WTC11 (cell line): ENCODE measurements at places on chromosomes 6 and 20.
A peak's percentile ranks its signal among the peaks of the same experiment; 100 is the strongest.

DNA sequence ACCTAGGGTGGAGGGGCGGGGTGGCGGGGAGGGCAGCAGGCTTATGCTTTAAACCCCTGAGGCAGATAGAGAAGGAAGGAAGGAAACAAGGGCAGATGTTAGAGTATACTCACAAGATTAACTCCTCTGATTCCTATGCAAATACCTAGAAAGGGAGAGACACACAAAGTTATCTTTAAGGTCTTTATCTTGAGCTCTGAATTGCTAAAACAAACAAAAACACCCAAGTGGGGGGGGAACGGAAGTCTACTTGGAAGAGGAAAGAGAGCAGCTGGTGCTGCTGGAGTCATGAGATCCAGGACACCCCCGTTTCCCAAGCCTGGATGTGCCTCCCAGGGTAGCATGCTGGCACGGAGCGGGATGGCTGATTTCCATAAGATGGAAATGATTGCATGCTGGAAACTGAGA is 43.4 kb downstream of the PLAGL1 start:
- DNase-seq = peak; percentile 36

DNA sequence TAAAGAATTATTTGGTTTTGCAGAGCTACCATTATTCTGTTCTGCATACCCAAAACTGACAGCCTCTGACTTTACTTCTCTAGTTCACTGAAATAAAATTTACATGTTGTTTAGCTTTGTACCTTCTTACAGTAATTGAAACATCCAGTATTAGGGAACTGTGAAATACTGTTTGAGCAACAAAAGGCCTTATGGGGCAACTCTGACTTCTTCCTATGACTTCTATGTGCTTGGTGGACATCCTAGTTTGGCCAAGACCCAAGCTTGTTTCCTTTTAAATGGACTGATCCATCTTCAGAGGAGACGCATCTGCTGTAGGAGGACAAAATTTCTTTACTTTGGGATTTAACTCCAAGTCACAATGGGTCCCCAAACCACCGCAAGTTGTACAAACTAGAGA is 44.7 kb downstream of the NR2E1 start:
- no peak for DNase-seq

GRCh38 chr6:165002866-165003265 is 306.5 kb downstream of the C6orf118 start:
- DNase-seq = no peak

DNA sequence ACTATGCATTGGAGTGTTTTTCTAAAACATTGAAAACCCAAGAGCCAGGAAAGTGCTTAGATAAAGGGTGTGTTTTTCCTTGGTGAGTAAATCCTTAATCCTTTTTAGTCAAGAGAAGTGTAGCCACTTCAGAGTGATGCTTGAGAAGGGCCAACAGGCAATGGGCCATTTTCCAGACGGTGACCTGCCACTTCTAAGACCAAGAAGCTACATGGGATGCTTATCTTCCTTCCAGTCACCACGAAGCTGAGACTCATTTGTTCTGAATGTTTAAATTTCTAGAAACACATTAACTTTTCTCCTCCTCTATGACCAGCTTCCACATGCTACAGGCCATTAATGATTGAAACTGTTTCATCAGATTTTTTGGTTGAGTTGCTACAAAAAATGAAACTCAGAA is 34.4 kb upstream of the NHSL1 start:
- DNase-seq = no peak

- DNase-seq = no peak
These were observed 304.0 kb downstream of the TSHZ2 start for GRCh38 chr20:53276143-53276542.

DNA sequence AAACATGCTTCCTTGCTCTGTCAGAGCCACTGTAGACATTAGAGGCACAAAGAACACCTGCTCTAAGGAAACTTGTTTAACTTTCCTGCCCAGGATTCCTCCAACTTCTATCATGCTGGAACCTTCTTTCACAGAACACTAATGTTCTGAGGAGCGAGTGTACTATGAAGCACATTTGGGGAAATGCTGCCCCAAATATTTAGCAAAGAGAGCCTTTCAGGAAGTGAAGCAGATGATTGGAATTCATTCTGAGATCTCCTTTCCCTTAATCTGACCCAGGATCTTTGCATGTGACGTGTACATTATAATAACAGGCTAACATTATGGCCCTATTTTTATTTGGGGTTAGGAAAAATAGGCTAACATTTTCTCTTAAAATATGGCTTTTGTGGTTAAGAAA is 21.0 kb upstream of the FYN start:
- no peak for DNase-seq

DNA sequence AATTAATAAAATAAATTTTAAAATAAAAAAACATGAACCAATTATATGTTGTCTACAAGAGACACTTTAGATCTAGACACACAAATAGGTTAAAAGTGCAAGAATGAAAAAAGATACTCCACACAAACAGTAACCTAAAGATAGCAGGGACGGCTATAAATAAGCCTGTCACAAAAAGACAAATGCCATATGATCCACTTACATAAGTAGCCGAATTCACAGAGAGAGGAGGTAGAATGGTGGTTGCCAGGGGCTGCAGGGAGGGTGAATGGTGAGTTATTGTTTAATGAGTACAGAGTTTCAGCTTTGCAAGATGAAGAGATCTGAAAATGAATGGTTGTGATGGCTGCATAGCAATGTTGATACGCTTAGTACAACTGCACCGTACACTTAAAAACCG is 32.7 kb downstream of the KATNA1 start:
- no peak for DNase-seq

DNA sequence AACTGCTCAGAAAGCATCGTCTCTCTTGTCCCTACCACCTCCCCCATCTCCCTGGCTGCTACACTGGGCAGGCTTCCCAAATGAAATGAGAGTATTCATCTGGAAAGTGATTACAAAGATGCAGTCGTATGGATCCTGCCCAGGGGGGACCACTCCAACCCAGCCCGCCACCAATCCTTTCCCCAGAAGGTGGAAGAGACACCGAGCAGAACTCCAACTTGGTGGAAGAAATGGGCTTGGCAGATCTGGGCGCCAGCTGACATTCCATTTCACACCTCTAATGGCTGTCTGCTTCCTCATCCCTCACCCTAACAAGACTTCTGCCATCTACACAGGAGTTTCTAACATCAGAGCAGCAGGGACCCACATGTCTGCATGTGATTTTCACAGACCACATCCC is 12.7 kb downstream of the PKHD1 start:
- DNase-seq = no peak

DNA sequence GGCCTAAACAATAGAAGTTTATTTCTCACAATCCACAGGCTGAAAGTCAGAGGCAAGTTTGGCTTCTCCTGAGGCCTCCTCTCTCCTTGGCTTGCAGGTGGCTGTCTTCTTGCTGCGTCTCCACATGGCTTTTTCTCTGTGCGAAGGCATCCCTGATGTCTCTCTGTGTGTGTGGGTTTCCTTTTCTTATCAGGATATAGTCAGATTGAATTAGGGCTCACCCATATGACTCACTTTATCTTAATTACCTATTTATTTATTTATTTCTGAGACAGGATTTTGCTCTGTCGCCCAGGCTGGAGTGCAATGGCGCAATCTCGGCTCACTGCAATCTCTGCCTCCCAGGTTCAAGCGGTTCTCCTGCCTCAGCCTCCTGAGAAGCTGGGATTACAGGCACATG is 30.7 kb downstream of the LINC00237 start:
- no peak for DNase-seq

GRCh38 chr6:56280126-56280525 is 32.7 kb upstream of the COL21A1 start:
- DNase-seq = no peak

GRCh38 chr6:151680846-151681432 is 126.5 kb upstream of the ESR1 start:
- DNase-seq = no peak

DNA sequence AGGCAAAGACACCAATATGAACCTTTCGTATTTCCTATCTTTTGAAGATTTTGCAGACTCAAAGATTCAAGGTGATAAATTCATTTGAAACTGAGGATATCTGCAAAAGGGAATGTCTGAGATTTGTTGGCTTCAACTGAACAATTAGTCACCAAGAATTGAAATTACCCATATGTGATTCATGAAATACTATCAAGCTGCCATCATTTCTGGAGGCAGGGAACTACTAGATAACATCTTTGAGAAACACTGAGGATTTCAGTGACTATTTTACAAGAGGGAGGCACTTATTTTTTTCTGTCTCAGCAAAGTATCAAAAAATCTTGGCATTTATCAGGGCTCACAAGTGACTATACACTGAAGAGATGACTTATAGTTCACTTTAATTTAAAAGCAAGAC is 39.8 kb upstream of the MMS22L start:
- no peak for DNase-seq

- DNase-seq = no peak
These were observed 189.5 kb downstream of the TMEM242 start for GRCh38 chr6:157133856-157134255.

DNA sequence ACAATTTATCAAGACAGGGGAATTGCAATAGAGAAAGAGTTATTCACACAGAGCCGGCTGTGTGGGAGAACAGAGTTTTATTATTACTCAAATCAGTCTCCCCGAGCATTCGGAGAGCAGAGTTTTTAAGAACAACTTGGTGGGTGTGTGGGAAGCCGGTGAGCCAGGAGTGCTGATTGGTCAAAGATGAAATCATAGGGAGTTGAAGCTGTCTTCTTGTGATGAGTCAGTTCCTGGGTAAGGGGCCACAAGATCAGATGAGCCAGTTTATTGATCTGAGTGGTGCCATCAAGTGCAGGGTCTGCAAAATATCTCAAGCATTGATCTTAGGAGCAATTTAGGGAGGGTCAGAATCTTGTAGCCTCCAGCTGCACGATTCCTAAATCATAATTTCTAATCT is 50.0 kb upstream of the ECI2 start:
- no peak for DNase-seq
